Heart right ventricle (tissue), 16 donors: ENCODE measurements at places on chromosomes 12 and 14. TPM values are rescaled to one million over a fixed set of nuclear protein-coding genes. Genes with fewer than 3 reads are reported as not detected.

DNA sequence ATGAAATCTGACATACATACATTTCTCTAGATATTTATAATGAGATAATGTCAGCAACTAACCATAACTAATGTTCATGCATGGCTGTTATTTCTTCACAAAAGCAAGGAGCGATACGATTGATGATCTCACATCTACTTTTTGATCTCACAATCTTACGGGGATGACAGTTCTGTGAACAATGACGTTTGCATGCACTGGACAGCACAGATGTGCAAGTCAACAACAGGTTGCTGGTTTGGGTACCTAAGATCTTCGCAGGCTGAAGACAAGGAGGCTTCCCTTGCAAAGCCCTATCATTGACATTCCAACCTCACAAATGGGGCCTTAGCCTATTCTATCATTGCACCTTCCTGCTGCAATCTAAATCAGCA is 53.6 kb downstream of the C12orf42 start:
- DNase-seq: no peak

Gene TECPR2
- total RNA-seq: 30.9 TPM

GRCh38 chr14:104507443-104507842 is 72.1 kb upstream of the C14orf180 start:
- DNase-seq: no peak

DNA sequence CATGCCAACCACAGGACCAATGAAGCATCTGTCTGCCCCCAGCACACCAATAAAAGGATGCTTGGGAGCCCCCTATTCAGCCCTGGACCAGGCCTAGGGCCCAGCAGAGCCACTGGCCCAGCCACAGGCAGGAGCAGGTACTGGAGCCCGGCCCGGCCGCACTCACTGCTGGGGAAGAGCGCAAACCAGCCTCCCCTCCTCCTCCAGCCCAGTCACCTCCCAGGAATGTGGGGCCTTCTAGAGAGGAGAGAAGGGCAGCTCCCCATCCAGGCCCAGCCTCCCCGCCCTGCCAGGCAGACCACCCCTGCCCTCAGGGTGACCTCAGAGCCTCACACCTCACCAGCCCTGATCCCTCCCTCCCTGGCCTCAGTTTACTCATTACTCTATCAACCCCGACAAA is 56.2 kb downstream of the CCNK start:
- DNase-seq: peak; percentile 47

Gene WDHD1
- total RNA-seq: 2.0 TPM

GRCh38 chr12:70190262-70191010 is 52.8 kb upstream of the CNOT2 start:
- DNase-seq: no peak

DNA sequence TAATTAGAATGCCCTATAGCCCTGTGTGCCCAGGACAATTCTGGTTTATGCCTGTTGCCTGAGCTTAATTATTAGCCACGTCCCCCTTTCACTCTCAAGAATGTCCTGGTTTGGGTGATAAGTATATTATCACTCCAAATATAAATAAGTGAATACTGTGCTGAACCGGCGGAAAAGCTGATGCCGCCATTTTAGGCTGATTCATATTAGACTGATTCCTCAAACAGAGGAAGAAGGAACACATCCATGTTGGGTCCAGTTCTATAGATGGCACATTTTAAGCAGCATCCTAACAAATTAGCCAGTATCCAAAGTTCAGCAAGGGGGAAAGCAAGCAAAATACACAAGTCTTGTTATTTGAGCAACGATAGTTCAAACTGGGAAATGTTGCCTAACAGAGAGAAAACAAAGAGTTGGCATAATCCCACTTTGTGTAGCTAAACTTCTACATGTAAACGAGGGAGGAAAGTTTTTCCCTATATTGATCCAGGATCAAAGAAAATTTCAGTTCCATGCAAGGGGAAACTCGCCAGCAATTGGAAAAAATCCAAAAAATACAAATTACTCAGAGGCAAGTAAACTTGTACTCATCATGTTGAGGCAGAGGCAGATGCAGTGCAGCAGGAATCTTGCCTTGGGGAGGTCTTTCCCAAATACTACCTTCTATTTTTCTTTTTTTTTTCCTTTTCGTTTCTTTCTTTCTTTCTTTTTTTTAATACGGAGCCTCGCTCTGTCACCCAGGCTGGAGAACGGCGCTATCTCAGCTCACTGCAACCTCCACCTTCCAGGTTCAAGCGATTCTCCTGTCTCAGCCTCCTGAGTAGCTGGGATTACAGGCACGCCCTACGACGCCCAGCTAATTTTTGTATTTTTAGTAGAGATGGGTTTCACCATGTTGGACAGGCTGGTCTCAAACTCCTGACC is 96.2 kb downstream of the ITPR2 start:
- DNase-seq: no peak

- DNase-seq: no peak
These were observed 42.4 kb downstream of the LRRC74A start for GRCh38 chr14:76868454-76869170.

Gene NTS
- total RNA-seq: not detected

Gene NXPH4
- total RNA-seq: 0.18 TPM

DNA sequence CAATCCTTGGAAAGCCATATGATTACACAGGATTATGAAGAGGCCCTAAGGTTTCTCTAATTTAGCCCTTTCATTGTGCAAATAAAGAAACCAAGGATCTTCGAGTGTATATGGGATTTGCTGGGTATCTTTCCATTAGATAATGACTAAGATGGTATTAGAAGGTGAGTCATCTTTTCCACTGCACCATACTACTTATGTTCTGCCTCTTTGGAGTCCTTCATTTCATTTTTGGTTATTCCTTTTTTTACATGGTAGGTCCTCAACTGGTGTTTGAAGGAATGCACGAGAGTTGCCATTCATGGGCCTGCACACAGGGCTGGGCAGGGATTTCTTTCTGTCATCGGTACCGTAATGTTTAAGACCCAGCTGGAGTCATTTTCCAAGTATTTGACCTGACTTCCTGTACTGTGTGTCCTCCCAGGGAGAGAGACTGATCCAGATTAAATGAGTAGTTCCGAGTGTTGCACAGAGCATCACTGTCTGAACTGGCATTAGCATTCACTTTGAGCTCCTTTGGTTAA is 85.7 kb downstream of the BORCS5 start:
- DNase-seq: no peak

Gene PCNX1
- 48.5 TPM for total RNA-seq

- DNase-seq: no peak
These were observed 8.7 kb upstream of the AQP2 start for GRCh38 chr12:49941556-49942511.

GRCh38 chr14:75141967-75142366 is 15.1 kb upstream of the NEK9 start:
- no peak for DNase-seq

DNA sequence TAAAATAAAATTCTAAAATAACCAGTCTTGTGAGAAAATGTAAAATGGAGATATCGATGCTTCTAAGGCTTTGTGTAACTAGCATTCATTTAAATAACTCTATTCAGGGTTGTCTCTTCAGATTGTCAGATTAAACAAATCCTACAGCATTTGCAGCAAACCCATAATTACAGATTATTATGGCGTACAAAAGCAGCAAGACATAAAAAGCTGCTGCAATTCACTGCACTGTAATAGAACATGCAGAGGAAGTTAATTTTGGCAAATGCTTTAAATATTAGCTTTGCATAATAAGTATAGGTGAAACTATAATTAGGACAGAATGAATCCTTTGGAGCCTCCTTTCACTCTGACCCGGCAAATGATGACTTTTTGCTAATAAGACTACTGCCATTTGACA is 98.3 kb downstream of the INSM2 start:
- no peak for DNase-seq

Gene OVCH1
- total RNA-seq: 0.20 TPM

GRCh38 chr14:65650826-65651225 is 238.3 kb downstream of the FUT8 start:
- DNase-seq: no peak

GRCh38 chr14:88746052-88746451 is 46.7 kb downstream of the EML5 start:
- DNase-seq: no peak

DNA sequence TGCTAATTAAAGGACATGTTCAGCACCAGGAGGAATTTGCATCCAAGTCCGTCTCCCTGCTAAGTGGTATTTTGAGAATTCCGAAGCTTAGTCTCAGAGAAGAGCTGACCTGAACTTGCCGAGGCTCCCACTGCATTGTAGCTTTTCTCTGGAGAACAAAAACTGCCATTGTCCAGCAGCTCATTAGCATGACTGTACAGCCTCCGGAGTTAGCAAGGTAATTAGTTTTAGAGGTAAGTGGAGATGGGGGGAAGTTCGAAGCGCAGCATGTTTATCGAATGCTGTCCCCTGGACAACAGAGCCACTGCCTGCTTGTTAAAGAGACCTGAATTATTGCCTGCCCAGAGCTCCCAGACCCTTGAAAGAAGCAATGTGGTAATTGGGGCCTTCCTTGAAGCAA is 160.3 kb upstream of the PELI2 start:
- DNase-seq: no peak

GRCh38 chr12:53867216-53868012 is 71.2 kb upstream of the HOXC13 start:
- DNase-seq: no peak

GRCh38 chr12:48126953-48127630 is 7.9 kb downstream of the PFKM start:
- no peak for DNase-seq

GRCh38 chr12:5633106-5633505 is 201.2 kb downstream of the NTF3 start:
- no peak for DNase-seq

- no peak for DNase-seq
These were observed 37.2 kb downstream of the CFAP251 start for GRCh38 chr12:121955258-121956237.

GRCh38 chr12:98818239-98818638 is 173.1 kb downstream of the APAF1 start:
- no peak for DNase-seq

DNA sequence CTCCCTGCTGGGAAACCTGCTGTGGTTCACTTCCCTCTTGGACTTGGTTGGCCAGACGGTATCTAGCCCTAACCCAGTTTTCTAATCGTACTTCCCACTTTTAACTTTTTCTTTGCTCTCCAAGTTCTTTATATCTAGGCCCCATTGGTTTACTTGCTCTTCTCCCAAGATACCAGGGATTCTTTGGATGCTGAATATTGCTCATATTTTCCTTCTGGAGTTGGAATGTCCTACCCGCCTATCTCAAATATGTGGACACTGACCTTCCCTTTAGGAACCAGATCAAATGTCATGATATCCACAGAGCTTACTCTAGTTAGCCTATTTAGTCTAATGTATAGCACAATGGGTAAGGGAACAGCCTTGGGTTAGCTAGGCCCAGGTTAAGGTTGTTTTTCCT is 228.6 kb downstream of the DACT1 start:
- DNase-seq: no peak

- DNase-seq: no peak
These were observed 268.5 kb upstream of the USP15 start for GRCh38 chr12:61991661-61992060.

DNA sequence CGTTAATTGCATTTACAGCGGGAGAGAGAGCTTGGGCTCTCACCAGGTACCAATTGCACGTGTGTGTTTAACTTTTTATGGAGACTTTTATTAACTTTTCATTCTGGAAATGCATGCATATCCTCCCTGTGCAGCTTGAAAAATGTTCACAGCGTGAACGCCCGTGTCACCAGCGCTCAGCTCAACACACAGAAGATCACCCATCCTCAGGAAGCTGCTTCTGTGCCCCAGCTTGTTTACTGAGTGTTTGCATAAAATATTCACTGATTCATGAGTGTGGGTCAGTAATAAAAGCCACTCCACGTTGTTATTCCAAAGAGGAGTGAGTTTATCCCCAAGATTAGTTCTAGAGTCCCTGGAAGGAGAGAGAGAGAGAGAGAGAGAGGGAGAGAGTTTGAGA is 75.5 kb upstream of the FZD10 start:
- DNase-seq: no peak

DNA sequence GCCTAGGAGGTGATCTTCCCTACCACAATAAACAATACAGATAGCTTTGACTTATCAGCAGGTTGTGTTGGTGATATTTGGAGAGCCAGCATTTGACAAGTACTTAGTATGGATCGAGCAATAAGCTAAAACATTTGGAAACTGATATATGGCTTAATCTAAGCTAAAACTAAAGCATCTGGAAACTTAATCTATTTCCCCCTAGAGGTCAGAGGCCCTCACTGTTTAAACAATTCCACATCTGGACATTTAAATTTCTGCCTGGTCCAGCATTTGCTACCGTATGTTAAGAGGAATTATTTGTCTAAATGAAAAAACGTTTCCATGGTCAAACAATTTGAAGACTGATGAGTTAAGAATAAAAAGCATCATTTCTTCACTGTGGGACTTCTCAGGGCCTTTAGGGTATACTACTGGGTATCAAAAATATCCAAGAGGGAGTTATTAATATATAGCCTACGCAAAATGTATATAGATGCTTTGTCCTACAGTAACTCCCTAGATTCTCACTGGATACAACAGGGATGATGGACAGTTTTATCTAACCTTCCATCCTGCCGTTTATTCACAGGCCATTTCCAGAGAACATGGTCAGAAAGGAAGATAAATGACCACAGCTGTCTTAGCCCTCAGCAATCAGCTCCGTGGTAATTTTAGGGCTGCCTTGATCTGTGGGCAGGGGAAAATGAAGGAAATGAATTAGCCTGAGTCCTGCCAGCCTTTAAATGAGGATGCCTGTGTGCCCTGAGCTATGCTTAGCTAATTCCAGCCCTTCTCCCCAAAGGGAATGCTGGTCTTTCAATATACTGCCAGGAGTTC is 135.4 kb upstream of the NUDT4 start:
- no peak for DNase-seq

DNA sequence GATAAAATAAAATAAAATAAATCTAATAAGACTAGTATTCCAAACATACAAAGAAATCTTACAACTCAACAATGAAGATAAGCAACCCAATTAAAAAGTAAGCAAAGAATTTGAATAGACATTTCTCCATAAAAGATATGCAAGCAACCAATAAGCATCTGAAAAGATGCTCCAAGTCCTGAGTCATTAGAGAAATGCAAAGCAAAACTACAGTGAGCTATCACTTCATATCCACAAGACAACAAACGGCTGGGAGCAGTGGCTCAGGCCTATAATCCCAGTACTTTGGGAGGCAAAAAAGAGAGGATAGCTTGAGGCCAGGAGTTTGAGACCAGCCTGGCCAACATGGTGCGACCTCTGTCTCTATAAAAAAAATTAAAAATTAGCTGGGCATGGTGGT is 26.8 kb downstream of the ZFYVE1 start:
- no peak for DNase-seq

GRCh38 chr12:117874842-117875434 is 93.9 kb downstream of the KSR2 start:
- DNase-seq: peak; percentile 68

GRCh38 chr14:52299692-52300278 is 14.3 kb upstream of the PTGER2 start:
- DNase-seq: no peak

GRCh38 chr12:94071258-94071657 is 77.1 kb upstream of the PLXNC1 start:
- no peak for DNase-seq

DNA sequence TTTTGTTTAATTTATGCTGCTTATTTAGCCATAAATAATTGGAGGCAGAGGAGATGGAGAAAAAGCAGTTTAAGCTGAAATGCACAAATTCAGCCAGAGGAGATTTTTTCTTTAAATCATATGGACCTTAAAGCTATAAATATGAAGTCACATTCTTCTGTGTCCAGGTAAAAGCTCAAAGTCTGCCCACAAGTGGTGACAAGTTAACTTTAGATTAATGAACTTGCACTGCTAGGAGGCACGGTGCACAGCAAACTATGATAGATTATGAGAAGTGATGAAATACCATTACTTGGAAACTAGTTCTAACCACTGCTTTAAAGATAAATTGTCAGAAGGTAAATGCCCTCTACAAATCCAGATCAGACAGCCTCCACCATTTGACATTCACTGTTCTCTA is 69.0 kb downstream of the IFT81 start:
- no peak for DNase-seq
